ENCODE measurements at places on chromosomes 3 and 15. TPM values are rescaled to one million over a fixed set of nuclear protein-coding genes. Genes with fewer than 3 reads are reported as not detected.

- H3K36me3 ChIP-seq: peaks cover 2% of the 10 kb centered on the region
- no peaks in the 10 kb centered on the region for H3K27me3 ChIP-seq
- peaks cover 20% of the 10 kb centered on the region for H3K4me1 ChIP-seq
- peak overlapping the region; percentile 95 for H3K27ac ChIP-seq
- no peak for DNase-seq
Observed at GRCh38 chr15:75456710-75457109, 5.2 kb upstream of the SIN3A start.

DNA sequence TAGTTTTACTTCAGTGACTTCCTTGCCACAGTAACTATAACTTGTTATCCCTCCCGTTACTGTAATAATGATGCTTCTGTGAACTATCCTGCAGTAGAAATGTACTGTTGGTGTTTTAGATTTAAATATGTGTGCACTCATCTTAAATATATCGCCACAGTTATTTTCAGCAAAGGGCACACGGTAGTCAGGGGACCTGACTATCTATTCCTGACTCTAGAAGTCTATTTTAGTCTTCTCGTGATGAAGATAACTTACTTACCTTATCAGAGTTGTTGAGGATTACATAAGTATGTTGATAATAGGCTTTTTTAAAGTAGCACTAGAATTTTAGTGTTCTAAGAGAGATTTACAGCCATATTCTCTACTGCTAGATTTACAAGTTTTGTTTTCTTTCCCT lies 65.3 kb downstream of the ECT2 start:
- peaks cover 18% of the 10 kb centered on the region for H3K36me3 ChIP-seq
- no peak for DNase-seq
- no peak overlapping the region for H3K27ac ChIP-seq
- H3K4me1 ChIP-seq: no peaks in the 10 kb centered on the region
- no peak overlapping the region for H3K4me3 ChIP-seq

DNA sequence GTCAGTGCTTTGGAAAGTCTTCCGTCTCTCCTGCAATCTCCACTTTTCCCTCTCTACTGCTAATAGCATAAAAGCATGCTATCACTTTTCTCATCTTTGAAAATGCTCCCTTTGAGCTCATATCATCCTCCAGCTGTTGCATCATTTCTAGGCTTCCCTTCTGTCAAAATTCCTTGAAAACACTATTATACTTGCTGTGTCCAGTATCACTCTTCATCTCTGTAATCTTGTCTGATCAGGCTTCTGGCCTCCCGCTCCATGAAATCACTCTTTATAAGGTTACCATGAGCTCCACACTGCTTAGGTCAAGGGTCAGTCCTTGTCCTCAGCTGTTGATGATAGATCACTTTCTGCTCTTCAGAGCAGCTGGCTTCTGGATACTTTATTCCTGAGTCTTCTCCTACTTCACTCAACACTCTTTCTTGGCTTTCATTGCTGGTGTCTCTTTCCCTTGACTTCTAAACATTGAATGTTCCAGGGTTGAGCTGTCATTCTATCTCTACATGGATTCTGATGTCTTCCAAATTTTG lies 50.9 kb upstream of the SPTSSB start:
- H3K36me3 ChIP-seq: no peaks in the 10 kb centered on the region
- H3K4me1 ChIP-seq: no peaks in the 10 kb centered on the region
- no peak overlapping the region for H3K27ac ChIP-seq
- H3K4me3 ChIP-seq: no peak overlapping the region
- H3K27me3 ChIP-seq: peaks cover 4% of the 10 kb centered on the region
- no peak for DNase-seq

GRCh38 chr3:58539626-58540025 lies 2.6 kb upstream of the ACOX2 start:
- H3K36me3 ChIP-seq: no peaks in the 10 kb centered on the region
- H3K27ac ChIP-seq: no peak overlapping the region

DNA sequence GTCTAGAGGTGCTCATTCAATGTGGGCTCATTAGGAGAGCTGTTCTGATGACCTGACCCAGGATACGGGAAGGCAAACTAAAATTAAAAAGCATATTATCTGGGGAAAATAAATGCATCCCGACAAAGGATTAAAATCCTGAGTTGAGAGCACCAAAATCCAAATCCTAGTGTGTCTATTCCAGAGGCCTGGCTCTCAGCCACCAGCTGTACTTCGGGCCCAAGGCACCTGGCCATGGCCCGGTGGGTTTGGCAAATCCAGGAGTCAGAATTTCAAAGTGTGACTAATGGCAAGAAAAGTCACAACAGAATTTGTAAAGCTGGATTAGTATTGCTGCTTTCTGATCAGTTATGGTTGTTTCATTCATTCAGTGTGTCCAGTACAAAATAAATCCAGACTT lies 2.6 kb upstream of the LYSMD4 start:
- H3K27ac ChIP-seq: no peak overlapping the region
- DNase-seq: no peak
- no peak overlapping the region for H3K4me3 ChIP-seq
- peaks cover 26% of the 10 kb centered on the region for H3K4me1 ChIP-seq
- peaks cover 2% of the 10 kb centered on the region for H3K36me3 ChIP-seq

GRCh38 chr15:69891070-69891536 lies 206.6 kb downstream of the TLE3 start:
- DNase-seq: no peak
- H3K4me3 ChIP-seq: no peak overlapping the region
- H3K4me1 ChIP-seq: no peaks in the 10 kb centered on the region
- H3K27ac ChIP-seq: no peak overlapping the region
- H3K27me3 ChIP-seq: peaks cover 32% of the 10 kb centered on the region

Gene EIF4E3
- total RNA-seq: 20.3 TPM
